ENCODE measurements at places on chromosomes 11 and 22.
A peak's percentile ranks its signal among the peaks of the same experiment; 100 is the strongest.

DNA sequence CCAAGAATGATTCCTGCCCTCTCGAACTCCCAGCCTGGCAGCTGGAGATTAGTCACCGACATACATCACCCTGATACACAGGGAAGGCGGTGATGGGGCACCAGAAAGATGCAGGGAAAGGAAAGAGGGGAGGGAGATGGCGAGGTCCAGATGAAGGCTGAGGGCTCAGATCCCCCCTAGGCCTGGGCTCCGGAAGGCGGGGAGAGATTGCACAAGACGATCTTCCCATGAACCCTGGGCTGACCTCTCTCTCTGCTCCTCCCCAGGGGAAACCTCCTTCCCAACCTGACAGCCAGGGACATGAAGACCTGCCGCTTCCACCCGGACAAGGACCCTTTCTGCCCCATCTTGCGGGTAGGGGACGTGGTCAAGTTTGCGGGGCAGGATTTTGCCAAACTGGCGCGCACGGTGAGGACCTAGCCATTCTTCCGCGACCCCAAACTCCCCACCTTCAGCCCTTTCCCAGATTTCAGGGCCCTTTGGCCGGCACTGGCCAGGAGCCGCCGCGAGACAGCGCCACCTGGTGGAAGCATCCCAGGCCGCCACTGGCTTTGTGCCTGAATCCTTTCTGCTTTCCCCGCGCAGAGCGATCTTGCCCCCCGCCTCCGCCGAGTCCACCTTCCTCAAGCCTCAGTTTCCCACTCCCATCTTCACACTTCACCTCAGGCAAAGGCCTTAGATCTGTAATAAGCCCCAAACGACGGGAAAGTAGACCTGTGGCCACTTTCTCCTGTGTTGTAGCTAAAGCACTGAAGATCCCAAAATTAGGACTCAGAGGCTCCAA, 11.5 kb downstream of the P2RX3 start:
- peak; percentile 32 for DNase-seq

- DNase-seq, result no peak
Observed at GRCh38 chr11:114987186-114987760, 308.9 kb downstream of the NXPE2 start.

GRCh38 chr22:33054001-33054675, 4.0 kb downstream of the SYN3 start:
- no peak for DNase-seq

- no peak for DNase-seq
Observed at GRCh38 chr11:131457163-131457562, 86.7 kb downstream of the NTM start.

DNA sequence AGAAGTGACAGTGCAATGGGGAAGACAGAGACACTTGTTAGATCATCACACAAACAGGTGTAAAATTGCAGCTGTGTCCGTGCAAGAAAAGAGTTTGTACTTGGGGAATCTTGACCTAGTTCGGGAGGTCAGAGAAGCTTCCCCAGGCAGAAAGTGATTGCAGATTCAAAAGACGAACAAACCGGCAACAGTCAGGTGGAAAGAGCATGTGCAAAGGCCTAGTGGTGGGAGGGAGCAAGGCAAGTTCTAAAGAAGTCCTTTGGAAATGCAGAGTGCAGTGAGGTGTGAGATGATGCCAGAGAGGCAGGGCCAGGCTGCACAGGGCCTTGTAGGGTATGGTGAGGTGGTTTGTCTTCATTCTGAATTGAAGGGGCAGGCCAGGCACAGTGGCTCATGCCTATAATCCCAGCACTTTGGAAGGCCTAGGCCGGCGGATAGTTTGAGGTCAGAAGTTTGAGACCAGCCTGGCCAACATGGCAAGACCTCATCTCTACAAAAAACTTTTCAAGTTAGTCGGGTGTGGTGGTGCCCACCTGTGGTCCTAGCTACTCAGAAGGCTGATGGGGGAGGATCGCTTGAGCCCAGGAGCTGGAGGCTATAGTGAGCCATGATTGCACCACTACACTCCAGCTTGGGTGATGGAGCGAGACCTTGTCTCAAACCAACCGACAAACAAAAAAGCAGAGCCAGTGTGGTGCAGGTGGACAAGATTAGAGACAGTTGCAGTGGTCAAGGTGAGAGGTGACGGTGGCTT, 1.9 kb upstream of the ESS2 start:
- no peak for DNase-seq

GRCh38 chr11:66278363-66279091, 552 bp downstream of the CNIH2 start:
- no peak for DNase-seq

GRCh38 chr22:43820651-43821305, 8.7 kb upstream of the EFCAB6 start:
- no peak for DNase-seq

- no peak for DNase-seq
Observed at GRCh38 chr22:31046539-31047226, 34.4 kb upstream of the SMTN start.

GRCh38 chr11:97754976-97755375, 1265.8 kb upstream of the CNTN5 start:
- DNase-seq, result no peak

- DNase-seq, result no peak
Observed at GRCh38 chr11:61297746-61298145, 2.6 kb upstream of the VWCE start.

DNA sequence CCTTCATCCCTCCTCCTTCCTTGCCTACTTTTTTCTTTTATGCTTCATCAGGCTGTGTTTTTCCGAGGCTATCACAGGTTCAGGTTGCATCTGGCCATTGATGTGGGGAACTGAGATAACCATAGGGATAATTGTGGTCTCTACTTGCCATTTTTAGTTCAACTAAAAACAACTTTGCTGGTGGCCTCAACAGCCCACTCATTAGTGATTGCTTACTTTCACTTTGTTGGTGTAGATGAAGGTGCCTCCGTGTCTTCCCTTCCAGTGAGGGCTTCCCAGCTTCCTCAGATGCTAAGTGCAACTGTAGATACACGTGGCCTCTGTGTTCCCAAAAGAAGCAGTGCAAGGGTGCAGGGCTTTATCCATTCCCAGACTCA, 35.0 kb downstream of the KCNJ1 start:
- DNase-seq, result no peak

GRCh38 chr22:32800158-32800882, 1.2 kb upstream of the TIMP3 start:
- no peak for DNase-seq

DNA sequence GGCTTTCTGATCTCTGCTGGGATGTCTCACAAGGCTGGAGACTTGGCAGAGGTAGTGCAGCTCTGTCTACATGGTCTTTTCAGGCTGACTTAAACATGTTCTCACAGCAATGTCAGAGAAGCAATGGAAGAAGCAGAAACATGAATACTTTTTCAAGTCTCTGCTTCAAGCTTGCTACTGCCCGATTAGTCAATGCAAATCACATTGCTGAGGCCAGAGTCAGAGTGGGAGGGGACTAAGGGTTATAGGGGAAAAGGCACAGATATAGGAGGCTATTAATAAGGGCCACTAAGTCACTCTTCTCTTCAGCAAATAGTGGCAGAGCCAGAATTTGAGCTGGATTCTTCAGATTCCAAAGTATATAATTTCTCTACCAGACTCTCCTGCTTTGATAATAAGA, 390.5 kb downstream of the TMEM135 start:
- DNase-seq, result no peak

DNA sequence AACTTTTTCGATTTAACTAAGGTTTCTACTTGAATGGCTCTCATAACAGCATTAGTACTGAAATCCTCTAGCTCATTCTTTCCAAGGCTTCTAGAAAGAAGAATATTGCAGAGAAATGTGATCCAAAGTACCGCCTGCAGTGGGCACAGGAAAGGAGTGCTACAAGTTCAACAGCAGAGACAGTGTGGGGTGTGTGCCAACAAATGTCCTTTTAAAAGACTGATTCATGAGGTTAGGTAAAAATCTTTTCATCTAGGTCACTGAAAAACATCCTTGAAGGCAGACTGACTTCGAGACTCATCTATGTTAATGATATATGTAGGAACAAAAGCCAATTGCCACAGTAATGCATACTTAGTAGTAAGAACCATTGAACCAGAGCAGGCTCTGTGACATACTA, 349.1 kb upstream of the PITPNB start:
- no peak for DNase-seq

- no peak for DNase-seq
Observed at GRCh38 chr11:129943036-129943435, 47.7 kb upstream of the NFRKB start.

GRCh38 chr11:111604392-111605009, 2.3 kb downstream of the SIK2 start:
- no peak for DNase-seq

GRCh38 chr11:98835335-98835734, 185.4 kb upstream of the CNTN5 start:
- no peak for DNase-seq

- no peak for DNase-seq
Observed at GRCh38 chr11:70931430-70931829, 320.9 kb downstream of the SHANK2 start.

- DNase-seq, result no peak
Observed at GRCh38 chr22:49770547-49771265, 57.0 kb downstream of the BRD1 start.

DNA sequence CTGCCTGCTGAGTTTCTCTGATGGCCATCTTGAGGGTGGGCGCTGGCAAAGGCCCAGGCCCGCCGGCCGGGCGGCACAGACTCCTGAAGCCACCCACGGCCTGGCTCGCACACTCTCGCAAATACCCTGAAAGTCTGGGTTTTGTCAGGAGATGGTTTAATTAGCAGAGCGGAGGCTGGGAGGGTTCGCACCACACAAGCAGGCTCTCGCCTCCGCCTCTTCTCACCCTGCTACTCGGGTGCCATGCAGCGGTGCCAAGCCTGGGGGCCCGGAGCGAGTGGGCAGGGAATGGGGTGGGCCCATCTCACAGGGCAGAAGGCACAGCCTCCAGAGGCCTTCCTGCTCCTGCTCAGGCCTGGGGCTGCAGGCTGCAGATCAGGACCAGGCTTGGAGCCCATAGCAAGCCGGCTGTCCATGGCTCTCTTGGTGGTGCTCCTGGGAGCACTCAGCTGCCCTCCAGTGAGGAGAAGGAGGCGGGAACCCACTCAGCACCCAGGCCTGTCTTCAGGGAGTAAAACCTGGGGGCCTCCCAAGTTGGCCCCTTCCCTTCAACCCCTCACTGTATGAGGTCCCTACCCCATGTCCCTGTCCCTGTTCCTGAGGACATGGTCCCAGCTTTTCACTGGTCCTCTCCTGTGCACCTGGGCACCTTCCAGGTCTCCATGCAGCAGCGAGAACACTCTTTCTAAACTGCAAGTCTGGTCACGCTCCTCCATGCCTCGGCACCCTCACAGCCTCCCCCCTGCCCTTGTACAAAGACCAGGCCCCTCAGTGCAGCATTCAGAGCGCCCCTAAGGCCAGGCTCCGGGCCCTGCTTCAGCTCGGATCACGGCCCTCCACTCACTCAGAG, 62.0 kb downstream of the FLRT1 start:
- DNase-seq, result no peak

- DNase-seq, result no peak
Observed at GRCh38 chr11:122895563-122895962, 13.0 kb downstream of the JHY start.

GRCh38 chr22:50568626-50569025, 5.9 kb upstream of the SYCE3 start:
- no peak for DNase-seq

Measured in stimulated activated CD4-positive, alpha-beta T cell treated with anti-CD3 and anti-CD28 coated beads, Interleukin-2, amount 100 ng/mL, for 4 hours (primary cell).